ENCODE measurements at places on chromosomes 16 and 17. TPM values are rescaled to one million over a fixed set of nuclear protein-coding genes. Genes with fewer than 3 reads are reported as not detected.

DNA sequence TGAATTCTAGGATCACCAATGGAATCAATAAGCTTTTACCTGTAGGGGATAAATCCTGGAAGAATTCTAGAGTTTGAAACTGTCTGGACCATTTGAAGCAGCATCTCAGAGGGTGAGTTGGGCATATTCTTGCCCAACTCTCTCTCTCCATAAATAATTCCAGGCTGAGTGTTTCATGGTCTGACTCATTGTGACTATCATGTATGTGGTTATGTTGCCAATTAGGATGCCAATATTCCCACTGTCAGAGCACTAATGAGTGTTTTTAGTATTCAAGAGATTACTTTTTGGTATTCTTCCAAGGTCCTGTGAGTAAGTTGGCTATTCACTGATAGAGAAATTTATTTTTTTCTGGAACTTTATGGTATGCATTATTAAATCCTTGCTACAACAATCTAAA is 456.9 kb downstream of the TOX3 start:
- no peak for ATAC-seq

GRCh38 chr16:996681-997080 is 15.1 kb downstream of the SOX8 start:
- ATAC-seq = peak; percentile 8

- ATAC-seq = no peak
These were observed 24.9 kb downstream of the CMTR2 start for GRCh38 chr16:71264299-71264698.

Gene ODAD4
- total RNA-seq = 0.93 TPM

Gene TNK1
- 4.8 TPM for total RNA-seq

DNA sequence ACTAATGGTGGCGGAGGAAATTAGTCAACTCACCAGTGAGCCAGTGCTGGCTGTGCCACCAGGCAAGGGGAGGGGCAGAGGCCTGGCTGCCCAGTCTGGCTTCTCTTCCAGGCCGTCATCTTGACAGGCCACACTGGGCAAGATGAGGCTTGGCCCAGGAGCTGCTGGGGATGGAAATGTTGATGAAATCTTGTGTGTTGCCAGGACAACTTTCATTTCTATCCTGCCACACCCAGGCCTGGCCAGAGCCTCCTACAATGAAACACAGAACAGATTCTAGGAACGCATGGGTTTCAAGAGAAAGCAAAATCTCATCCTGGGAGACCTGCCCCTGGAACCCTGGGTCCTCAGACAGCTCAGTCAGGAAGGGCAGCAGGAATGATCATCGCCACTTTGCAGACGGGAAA is 9.3 kb downstream of the HEXIM2 start:
- no peak for ATAC-seq

DNA sequence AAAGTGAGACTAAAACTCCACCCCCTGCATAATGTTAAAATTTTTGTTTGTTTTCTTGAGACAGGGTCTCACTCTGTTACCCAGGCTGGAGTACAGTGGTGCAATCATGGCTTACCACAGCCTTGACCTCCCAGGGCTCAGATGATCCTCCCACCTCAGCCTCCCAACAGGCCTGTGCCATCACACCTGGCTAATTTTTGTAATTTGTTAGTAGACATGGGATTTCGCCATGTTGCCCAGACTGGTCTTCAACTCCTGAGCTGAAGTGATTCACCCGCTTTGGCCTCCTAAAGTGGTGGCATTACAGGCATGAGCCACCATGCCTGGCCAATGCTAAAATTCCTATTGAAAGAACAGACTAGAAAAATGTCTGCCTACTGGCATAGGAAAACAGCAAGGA is 103.8 kb downstream of the TRIM37 start:
- no peak for ATAC-seq

GRCh38 chr17:83096401-83097224 is 17.2 kb downstream of the METRNL start:
- no peak for ATAC-seq

DNA sequence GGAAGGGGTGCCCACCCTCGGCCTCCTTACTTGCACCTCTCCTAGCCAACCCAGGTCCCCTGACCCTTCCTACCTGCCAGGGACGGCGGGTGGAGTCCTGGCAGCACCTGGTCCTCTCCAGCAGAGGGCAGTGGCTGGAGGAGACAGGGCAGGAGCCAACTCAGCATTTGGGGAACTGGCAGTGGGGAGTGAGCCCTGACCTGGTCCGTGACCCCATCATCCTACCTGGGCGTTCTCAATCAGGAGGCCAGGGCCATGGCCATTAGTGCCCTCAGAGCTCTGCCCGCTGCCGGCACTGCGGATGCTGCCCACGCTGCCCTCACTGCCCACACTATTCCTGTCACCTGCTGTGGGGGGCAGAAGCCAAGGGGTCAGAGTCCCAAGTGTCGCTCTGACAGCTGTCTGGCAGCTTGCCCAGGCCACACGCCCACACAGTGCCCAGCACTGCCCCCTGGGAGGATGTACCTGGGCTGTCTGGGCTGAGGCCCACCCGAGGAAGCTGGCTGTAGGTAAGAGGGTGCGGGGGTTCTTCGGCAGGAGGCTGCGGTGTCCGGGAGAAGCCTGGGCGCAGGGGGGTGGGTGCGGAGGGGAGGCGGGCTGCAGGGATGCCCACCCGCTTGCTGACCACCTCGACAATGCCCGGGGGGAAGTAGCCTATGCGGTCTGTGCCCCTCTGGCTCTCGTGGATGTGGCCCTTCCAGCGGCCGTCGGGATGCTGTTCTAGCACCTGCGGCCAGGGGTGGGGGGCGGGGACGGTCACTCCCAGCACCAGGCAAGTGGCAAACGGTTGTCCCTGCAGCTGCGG is 10.8 kb downstream of the CASKIN2 start:
- ATAC-seq = peak; percentile 61

Gene DNAH9
- total RNA-seq = not detected

Gene KRT36
- not detected for total RNA-seq

Gene CLTC
- total RNA-seq = 162 TPM

- ATAC-seq = no peak
These were observed 7.7 kb upstream of the SPATA2L start for GRCh38 chr16:89709166-89709565.

Gene SLC12A3
- total RNA-seq = not detected

DNA sequence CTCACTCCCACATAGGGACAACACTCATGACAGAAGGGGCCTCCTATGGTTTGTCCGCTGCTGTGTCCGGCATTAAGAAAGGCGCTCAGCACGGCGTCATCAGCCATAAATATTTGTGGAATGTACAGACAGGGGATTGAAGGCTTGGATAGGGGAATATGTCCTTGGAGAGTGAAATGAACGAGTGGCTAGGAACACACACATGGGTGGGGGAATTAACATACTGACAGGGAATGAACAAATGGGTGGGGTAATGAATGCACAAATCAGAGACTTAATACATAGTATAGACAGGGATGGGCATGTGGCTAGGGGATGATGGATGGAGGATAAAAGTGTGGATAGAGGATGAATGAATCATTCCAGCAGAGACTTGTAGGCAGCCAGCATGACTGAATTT is 154.0 kb upstream of the HSBP1 start:
- ATAC-seq = no peak

DNA sequence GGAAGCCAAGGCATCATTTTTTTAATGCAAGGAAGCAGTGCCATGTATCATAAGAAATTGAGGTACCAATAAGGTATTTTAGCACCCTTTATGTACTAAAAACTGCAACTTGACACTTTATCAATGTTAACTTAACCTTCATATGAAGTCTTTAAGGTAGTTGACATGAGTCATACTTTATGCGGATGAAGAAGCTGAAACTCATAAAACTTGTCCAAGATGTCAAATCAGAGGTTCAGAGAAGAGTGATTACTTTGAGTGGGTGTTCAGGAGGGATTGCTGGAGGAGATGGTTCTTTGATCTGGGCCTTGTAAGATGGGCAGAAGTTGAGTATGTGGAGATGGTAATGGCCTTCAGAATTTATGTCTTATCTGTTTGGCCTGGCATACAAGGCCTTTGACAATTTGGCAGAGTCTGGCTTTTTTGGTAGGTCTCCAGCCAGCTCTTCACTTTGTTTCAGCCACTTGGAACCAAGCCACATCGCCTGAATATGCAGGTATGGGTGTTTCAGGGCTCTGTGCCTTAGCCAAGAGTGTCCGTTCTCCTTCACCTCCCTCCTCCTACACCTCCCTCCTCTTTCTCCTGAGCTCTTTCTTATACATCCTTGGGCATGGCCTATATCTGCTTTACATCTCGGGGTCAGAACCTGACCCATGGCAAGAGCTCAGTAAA is 23.7 kb downstream of the YPEL2 start:
- peak; percentile 22 for ATAC-seq

- ATAC-seq = no peak
These were observed 36.8 kb downstream of the WDR45B start for GRCh38 chr17:82611140-82612058.

GRCh38 chr17:3966720-3967363 is 2.6 kb upstream of the ATP2A3 start:
- ATAC-seq = no peak

- ATAC-seq = no peak
These were observed 93.5 kb upstream of the HSBP1 start for GRCh38 chr16:83714286-83714685.

Gene DERL2
- total RNA-seq = 58.3 TPM

DNA sequence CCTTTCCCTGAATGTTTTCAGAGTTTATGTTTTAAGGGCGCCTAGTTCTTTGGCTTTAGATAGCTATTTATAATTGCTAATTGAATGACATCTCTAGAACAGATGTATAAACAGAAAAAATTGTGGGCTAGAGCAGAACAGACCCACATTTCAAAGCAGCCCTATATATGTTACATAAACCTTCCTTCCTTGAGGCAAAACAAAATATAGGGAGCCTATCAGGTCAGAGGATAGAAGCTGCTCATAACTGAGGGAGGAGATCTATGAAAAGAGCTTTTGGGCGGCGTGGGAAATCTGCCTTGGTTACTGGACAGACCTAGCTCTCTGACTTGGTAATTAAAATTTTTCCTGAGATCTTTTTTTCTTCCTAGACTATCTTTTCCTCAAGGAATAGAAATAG is 68.4 kb downstream of the SPAG9 start:
- no peak for ATAC-seq

All from activated T-helper 17 cell treated with anti-CD3 and anti-CD28 coated beads, Interleukin-2, amount 50 U/mL, for 72 hours (primary cell).